ENCODE measurements at places on chromosomes 1 and 21.

GRCh38 chr1:115492880-115493279 is 148.9 kb upstream of the VANGL1 start:
- no peak for DNase-seq

DNA sequence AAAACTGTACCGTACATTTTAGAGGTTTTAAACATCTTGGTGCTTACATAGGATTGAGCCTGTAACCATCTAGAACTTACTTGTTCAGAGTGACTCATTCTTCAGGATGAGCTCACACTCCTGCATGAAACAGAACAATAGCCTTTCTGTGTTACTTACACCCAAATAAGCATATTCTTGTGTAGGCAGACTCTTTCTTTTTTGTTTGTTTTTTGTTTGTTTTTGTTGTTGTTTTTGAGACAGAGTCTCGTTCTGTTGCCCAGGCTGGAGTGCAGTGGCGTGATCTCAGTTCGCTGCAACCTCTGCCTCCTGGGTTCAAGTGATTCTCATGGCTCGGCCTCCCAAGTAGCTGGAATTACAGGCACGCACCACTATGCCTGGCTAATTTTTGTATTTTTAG is 3.8 kb upstream of the CA6 start:
- no peak for DNase-seq

GRCh38 chr1:227764019-227764391 is 28.8 kb downstream of the SNAP47 start:
- DNase-seq = no peak

DNA sequence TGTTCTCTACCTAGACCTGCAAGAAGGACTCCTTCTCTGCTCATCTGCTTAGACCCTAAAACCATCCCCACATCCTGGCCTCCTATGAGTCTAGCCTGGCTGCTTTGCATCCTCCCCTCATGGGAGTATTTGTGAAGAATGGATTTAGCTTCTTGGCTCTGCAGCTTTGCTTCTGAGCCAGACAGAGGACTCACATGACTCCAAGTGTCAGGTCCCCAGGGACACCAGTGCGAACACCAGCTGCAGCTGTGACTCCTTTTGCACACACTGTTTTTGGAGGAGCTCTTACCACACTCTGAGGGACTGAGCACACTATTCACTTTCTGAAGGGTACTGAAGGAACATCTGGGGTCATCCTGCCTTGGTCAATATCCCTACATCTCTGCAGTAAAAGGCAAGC is 131.8 kb upstream of the SGIP1 start:
- peak; percentile 62 for DNase-seq

GRCh38 chr1:61174060-61174795 is 91.9 kb downstream of the NFIA start:
- DNase-seq = no peak

- no peak for DNase-seq
Observed at GRCh38 chr1:175237389-175237788, 44.8 kb upstream of the KIAA0040 start.

DNA sequence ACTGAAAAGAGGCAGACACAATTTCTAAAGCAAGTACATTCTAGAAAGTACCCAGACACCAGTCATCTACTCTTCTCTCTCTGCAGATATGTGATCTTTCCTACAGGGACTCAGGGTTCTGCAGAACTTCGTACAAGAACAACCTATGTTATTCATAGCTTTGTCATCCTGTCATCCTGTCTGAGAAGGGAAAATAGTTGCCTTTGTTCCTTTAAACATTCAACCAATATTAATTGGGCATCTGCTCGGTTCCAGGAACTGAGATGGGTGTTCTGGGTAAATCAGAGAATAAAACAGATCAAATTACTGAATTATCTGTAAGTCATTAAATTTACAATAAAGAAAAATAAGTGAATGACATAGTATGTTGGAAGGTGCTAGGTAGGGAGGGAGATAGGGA is 504.9 kb downstream of the MATN1 start:
- no peak for DNase-seq

DNA sequence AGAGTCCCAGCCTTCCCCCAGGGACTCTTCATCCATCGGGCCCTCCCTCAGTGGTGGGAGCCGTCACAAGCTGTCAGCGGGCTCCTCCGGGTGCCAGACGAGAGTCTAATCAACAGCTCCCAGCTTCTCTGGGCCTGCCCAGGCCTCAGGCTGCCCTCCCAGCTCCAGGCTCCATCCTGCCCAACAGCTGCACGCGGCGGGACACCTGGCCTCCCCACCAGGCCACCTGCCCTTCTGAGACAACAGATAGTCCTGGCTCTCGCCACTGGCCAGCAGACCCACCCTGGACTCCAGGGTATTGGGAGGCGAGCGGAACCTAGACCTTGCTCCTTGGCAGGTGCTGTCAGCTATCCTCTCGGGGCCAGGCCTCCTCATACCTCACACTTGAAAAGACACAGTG is 3.1 kb downstream of the WNT4 start:
- DNase-seq = no peak

- DNase-seq = no peak
Observed at GRCh38 chr1:92972409-92973129, 11.3 kb upstream of the DIPK1A start.

All from tibial nerve (tissue), 4 donors.